NB4 (cell line): ENCODE measurements at places on chromosomes 7 and 10.

DNA sequence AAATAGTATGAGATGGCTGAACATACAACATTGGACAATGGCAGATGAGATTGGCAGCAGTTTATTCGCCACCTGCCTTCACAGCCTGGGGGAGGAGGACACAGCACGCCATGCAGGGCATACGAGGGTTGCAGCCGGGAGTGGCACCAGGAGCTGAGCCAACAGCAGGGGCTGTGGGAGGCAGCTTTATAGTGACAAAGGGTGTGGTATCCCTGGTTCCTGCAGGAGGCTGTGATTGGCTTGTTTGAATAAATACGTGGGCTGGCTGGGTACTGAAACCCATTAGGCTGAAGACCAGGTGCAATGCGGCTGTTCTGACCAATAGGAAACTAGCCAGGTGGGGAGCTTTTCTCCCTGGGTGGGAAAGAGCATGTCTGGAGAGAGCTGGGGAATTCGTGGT lies 68.9 kb upstream of the LEP start:
- no peak for DNase-seq

DNA sequence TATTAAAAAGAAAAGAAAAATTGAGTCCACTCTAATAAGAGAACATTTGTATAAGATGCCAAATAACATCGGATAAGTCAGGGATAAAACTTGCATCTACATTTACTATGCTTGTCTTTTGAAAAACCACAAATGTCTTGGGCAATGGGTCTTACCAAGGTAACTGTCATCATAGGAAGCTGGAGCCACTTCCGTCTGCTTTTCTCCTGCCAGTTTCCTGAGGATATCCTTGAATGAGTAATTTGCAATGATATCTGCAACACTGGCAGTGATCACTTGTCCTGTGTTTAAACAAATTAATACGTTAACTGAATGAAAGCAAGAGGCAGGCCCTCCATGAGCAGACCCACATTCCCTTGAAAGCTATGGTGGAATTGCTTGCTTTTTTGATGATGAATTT lies 47.3 kb downstream of the ITGA8 start:
- DNase-seq: peak; percentile 32

- DNase-seq: no peak
Observed at GRCh38 chr7:84060760-84061261, 133.8 kb downstream of the SEMA3A start.

DNA sequence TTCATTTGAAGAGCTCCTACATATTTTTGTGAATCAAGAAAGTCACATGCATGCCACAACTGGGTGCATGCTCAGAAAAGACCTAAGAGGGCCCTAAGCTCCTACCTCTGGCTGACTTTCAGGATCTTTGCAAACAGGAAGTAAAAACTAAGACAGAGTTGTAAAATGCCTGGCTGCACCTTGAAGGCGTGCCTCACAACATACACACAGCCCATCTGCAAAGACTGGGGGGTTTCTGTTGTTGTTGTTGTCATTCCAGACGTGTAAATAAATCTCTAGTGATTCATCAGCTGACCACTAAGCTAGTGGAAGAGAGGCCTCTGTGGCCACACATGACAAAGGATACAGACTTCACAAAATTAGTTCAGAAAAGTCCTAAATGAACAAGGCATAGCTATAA lies 31.8 kb downstream of the SMURF1 start:
- peak; percentile 47 for DNase-seq

DNA sequence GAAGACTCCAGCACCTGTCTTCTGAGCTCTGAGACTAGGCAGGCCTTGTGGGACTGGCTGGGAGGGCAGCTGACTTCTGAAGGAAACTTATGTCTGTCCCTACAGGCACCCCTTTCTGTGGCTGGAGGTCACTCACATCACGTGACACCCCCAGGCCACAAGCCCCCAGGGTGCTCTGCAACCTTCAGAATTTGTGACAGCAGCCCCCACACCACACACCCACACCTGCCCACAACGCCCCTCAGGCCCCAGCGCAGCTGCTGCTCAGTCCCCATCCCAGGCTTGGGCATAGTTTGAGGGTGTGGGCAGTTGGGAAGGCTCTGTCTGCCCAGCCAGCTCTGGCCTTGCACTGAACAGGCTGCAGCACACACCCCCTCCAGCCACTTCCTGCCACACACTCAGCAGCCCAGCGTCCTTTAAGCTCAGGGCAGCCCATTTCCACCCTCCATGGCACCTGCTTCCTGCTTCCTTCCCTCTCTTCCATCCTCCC lies 80.0 kb upstream of the UNC5B start:
- DNase-seq: peak; percentile 9

- DNase-seq: no peak
Observed at GRCh38 chr10:47027784-47028260, 116.6 kb downstream of the PTPN20 start.

- DNase-seq: no peak
Observed at GRCh38 chr7:31487476-31487875, 26.4 kb upstream of the ITPRID1 start.

- no peak for DNase-seq
Observed at GRCh38 chr7:74324531-74325209, 35.5 kb downstream of the CLIP2 start.

DNA sequence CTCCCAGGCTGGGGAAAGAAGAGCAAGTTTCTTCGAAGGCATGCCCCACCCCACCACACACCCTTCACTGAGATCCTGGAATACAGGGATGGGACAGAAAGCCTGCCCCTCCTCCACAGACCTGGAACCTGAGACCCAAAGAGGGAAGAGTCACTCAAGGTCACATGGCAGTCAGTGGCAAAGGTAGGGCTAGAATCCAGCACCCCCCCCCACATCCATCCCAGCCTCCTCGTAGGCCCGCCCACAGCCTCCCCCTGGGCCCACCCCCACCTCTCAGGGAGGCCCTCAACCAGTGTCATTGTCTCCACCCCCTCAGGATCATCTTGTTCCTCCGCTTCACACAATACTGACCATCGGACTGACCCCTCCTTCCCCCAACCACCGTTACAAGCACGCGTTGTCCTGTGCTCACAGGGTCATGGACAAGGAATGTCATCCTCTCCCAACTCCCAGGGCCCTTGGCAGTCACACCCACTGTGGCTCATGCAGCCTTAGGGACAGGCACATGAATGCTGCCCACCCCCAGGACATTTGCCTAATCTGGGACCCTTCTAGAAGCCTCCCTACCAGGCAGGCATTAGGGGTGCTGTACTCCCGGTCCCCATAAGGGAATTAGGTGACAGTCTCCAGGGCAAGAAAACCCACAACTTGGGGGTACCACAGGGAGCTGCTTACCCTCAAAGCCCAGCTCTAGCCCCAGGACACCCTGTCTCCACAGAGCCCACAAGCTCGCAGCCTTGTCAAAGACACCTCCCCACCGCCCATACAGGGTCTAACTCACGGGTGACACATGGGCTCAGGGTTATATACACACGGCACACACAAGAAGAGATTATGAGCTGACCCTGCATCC lies 1.4 kb downstream of the KCNH2 start:
- DNase-seq: no peak

DNA sequence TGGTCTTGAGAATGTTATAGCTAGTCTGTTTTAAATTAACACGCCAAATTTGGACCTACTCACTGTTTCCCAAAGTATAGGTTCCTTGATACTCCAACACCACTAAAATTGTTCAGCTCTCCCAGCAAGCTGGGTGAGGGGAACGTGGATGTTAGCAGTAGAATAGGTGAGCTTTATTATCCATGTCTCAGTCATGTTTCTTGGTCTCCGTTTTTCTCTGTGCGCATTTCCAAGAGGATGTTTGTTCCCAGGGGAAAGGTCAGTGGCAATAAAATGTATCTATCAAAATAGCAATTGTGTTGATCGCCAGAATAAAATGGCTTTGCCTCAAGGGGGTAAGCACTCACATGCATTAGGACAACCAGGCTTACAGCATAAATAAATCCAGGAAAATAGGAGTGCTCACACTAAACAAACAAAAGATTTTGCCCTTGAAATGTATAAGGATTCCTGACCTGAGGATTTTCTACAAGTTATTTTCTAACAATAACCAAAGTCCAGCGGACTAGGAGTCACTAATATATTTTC lies 187.0 kb upstream of the C7orf33 start:
- DNase-seq: no peak

DNA sequence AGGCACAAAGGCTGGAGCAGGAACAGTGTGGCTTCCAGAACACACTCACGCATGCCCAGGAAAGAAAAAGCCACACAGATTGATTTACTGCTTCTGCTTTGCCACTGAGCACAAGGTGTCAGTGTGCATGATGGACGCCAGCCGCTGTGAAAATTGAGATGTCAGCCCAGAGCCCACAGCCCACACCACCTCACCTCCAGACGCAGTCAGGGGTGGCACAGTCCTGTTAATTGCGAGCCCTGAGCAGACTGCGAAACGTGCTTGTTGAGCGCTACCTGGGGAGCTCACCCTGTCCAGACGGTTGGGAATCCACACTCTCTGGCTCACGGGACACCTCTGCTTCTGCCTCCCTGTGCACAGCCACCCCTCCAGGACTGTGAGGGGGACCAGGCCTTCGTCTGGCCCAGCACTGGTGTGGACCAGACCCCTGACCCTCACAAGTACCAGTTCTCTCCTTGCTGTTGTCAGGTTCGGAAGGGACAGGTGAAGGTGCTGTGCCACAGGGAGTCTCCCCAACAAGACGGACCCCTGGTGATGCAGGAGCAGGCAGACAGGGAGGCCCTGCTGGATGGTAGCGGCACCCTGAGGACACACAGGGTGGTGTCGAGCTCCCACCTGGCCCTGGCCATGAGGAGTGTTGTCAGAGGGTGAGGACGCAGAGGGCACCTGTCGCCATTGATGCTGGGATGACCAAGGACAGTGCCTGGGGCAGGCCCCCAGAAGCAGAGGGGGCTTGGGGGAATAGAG lies 15.3 kb downstream of the RASGEF1A start:
- DNase-seq: no peak

DNA sequence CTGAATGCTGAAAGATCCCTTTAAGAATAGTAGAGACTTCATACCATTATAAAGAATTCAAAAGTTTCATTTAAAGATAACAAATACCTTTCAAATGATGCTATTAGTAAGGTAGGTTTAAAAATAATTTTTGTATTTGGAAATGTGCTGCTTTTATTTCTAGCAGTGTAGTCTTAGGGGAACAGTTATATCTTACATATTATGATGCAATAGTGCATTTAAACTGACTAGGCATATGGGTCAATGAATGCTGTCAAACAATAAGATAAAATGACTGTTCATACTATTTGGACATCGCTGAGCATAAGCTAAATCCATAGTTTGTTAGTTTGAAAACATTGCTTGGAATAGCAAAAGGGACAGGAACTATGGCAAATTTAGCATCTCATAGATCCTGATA lies 354.8 kb upstream of the SEMA3A start:
- DNase-seq: no peak

DNA sequence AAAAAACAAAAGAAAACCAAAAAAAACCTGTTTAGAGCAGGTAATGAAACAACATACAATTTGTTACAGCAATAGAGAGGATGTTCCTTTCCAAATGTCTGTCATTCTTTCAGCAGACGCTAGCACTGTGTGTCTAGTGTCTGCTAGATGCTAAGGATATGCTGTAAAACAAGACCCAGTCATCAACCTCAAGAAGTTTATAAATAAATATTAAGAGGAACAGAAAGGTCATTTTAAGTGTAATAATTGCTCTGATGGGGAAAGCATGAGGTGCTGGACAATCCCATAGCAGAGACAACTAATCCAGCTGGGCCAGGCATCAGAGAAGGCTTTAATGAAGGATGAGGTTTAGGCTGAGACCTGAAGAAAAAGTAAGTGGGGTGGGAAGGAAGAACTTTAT lies 23.3 kb upstream of the ASCC1 start:
- no peak for DNase-seq
